SW480 (cell line): ENCODE measurements at places on chromosomes 12 and 14.
A peak's percentile ranks its signal among the peaks of the same experiment; 100 is the strongest.

DNA sequence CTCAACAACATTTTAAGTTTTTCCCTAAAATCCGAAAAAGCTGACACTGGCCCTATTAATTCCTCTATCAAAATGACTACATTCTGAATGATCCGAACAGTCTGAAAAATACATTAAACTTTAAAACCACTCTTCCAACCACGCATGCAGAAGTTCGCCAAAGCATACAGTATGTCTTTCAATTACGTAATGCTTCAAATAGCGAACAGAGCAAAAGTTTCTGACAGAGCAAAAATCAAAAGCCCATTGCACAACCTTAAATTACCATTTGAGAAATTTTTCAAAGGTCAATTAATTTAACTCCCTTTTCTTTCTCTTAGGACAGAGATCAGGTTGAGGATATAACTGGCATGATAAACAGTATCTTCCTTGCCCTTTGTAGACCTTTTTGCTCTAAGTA lies 33.2 kb downstream of the LRIG3 start:
- no peak for DNase-seq

GRCh38 chr12:53227836-53228235 lies 4.2 kb downstream of the RARG start:
- DNase-seq, result no peak

DNA sequence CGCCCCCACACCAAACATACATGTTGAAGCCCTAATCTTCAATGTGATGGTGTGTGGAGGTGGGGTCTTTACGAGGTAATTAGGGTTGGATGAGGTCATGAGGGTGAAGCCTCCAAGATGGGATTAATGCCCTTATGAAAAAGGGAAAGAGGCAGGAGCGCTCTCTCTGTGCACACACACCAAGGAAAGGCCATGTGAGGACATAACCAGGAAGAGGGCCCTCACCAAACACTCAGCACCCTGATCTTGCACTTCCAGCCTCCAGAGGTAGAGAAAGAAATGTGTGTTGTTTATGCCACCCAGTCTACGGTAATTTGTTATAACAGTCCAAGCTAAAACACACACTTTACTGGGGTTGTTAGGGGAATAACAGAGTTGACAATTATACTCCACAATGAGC lies 14.6 kb upstream of the PITPNM2 start:
- DNase-seq, result no peak

DNA sequence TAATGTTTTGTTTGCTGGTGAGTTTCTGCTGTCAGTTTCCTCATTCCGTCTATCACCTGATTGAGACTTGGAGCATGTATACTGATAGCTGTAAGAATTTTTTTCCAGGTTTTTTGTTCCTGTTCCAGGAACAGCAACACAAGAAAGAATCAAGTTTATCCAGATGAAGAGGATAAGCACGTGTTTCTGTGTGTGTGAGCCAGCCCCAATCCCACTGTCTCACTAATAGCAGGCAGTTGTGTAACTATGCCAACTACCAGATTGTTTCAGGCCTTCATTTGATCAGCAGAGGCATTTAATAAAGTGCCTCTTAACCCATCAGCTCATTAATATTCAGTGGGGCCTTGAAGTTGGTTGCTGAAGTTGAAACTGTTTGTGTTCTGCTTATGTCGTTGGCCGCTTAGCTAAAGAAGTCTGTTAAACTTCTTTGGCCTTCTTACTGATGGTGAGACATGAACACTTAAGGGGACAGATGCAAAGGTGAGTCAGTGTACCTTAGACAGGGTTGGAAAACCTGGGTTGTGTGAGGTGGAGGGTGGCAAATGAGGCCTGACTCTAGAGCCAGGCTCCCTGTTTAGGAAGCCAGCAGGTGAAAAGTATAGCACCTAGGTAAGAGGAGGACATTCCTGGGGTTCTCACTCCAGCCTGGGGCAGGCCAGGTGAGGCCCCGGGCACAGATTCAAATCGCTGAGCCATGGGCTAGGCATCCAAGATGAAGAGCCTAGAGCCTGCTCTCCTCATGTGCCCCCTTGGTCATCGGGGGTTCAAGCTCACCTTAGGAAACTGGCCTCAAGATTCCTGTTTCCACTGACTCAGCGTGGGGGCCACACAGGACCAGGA lies 3.7 kb downstream of the ANKRD13A start:
- no peak for DNase-seq

DNA sequence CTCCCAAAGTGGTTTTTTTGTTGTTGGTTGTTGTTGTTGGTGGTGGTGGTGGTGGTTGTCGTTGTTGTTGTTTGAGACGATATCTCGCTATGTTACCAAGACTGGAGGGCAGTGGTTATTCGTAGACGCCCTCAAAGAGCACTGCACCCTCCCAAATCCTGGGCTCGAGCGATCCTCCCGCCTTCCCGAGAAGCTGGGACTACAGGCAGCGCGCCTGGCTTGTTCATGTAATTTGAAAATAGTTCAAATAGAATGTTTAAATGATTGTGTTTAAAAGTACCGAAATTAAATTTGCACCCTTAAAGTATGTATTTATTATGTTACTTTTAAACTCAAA lies 439 bp upstream of the ANAPC5 start:
- DNase-seq, result no peak

GRCh38 chr12:51883998-51884675 lies 3.8 kb upstream of the ANKRD33 start:
- DNase-seq, result peak; percentile 46

- peak; percentile 25 for DNase-seq
These were observed 314.3 kb upstream of the OR4E1 start for GRCh38 chr14:21987937-21988336.

DNA sequence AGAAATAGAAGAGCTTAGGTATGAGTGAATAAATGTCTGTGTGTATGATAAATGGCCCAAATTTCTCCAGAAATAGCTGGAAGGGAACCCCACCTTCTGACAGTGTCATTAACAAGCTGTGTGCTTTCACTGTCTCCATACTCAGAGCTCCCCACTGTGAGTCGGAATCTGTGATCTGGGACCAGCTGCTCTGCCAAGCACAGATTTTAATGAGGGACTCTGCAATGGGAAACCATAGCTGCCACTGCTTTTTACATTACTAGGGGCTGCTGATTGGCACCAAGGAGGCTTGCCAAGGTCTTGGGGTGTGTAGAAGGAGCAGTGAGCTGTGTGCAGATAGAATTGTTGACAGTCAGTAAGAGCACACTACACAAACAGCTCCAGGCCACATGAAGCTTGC lies 244.2 kb upstream of the CCDC196 start:
- DNase-seq, result no peak

GRCh38 chr12:20006871-20007730 lies 361.2 kb upstream of the PDE3A start:
- DNase-seq, result no peak

- no peak for DNase-seq
These were observed 131.9 kb downstream of the SMOC1 start for GRCh38 chr14:70011098-70011497.

DNA sequence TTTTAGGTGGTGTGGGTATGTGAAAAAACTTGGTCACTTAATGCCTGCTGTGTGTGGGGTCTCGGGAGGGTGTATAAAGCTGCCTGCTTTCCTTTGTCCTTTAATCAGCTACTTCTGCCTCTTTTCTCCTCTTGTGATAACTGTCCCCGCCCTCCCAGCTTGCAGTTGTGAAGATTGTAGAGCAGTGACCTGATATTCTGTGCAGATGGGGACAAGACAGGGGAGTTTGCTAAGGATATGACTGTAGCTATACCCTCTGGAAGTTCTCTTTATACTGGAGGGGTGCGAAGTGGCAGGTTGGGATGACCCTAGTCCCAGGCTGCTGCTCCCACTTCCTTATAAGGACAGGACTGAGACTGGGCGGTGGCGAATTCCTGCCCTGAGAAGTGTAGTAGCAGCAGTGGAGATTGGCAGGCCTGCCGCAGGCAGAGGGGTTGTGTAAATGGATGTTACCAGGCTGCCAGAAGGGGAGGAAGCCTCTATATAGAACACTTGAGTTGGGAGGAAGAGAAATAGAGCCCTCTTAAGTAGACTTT lies 835 bp downstream of the MYL6 start:
- peak; percentile 62 for DNase-seq

DNA sequence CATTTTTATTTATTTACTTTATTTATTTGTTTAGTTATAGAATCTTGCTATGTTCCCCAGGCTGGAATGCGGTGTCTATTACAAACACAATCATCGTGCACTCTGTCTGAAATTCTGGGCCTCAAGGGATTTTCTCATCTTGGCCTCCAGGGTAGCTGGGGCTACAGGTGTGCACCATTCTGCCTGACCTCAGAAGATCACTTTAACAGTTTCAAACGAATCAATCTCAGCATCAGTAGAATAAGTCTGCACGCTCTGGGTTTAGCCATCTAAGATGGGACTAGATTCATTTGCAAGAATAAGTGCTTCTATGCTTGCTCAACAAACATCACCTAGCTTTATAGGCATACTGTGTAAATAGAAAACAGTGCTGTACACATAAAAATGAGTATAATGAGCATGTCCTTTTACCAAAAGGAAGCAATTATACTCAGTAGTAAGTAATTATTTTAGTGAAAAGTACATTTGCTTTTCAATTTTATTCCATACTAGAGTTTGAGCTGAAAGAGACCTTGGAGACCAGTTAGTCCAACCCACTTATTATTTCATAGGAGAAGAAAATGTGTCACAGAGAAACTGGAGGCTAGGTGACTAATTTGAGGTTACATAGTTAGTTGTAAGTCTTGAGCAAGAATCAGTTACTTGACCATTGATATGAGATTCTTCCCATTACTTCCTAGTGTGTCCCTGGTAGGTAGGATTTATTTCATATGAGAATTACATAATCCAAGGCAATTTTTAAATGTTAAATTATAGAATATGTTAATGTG lies 456.5 kb upstream of the LMO3 start:
- DNase-seq, result no peak

- no peak for DNase-seq
These were observed 1.5 kb downstream of the MGAT2 start for GRCh38 chr14:49622022-49622607.

- no peak for DNase-seq
These were observed 111.0 kb upstream of the NCOR2 start for GRCh38 chr12:124678421-124678893.

- DNase-seq, result no peak
These were observed 61.4 kb upstream of the TUNAR start for GRCh38 chr14:95815226-95815690.

GRCh38 chr14:98008381-98009113 lies 1211.4 kb downstream of the VRK1 start:
- peak; percentile 9 for DNase-seq

DNA sequence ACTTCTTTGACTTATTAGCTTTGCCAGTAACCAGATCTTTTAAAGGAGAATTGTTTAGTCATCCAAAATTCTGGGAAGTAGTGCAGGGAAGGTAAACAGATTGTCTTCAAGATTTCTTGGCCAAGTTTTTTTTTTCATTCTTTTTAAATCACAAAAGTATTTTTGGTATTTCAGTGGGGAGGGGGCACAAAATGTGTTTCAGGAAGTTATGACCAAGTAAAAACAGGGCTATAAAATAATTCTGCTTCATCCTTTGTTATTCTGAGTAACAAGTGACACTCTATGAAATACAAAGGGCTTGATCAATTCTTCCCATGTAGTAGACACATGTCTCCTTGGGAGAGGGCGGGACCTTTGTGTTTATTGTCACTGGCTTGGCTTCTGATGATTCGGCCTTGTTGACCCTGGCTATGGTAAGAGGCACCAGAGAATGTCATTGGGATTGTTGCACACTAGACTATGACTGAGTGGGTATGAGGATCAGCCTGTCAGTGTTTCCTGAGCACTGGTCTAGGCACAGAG lies 55.4 kb downstream of the SUSD6 start:
- DNase-seq, result no peak

DNA sequence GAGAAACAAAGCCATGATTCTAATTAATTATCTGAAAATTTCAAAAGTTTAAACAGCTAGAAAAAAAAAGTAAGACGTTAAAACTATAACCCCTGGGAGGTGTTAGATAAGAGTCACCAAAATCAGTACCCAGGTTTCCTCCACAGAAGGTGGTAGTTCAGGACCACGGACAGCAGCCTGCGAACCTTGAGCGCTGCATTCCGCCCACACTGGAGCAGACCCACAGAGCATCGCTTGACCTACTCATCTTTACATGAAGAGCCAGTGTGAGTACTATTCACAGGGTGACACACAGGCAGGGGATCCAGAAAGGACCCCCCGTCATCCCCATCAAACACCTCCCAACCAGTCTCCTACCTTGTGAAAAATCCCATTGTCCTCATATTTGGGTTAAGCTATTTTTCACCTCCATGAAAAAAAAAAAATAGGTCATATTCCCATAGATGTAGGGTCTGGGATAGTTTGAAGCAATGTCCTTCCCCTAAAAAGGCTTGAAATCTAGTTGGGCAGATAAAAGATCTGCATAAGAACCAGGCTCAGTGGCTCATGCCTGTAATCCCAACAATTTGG lies 8.8 kb upstream of the CHGA start:
- DNase-seq, result peak; percentile 37

DNA sequence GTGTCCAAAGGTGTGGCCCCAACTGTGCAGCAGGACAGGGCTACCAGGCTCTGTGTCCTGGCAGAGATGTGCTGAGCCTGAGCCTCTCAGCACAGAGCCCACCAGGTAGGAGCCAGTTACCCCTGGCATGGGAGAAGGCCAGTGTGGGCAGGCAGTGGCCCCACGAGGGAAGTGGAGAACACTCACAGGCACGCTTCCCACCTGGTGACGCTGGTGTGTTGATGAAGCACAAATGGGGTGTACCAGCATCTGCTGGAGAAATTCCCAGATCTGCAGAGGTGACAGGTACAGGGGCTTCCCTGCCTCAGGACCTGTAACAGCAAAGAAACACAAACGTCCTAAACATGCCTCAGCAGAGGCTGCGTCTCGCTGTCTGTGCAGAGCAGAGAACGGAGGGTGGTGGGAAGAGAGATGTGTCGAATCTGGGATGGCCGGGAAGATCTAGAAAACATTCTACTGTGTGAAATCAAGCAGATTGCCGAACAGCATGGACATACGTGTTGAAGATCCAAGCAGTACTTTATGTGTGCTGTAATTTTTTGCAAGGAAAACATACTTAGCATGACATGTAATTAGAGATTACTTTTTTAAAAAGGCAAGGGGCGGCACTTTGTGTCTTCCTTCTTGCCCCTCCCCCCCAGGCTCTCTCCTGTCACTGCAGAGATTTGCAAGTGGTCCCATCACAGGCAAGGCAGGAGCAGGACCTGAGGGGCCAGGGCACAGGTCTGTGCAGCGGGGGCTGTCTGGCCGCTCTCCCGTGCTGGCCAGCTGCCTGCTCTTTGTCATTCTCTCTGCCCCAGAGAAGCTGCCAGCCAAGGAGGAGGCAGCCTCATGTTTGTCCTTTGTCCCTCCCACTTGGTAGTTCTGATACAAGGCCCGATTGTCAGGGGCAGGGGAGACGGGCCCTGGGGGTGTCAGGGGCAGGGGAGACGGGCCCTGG lies 17.3 kb downstream of the HIP1R start:
- DNase-seq, result no peak
